Activated CD4-positive, alpha-beta T cell treated with anti-CD3 and anti-CD28 coated beads for 1 hour (primary cell): ENCODE measurements at places on chromosomes 16 and 17.

- no peak for DNase-seq
Measured at GRCh38 chr17:47315451-47316266, 8.1 kb upstream of the EFCAB13 start.

DNA sequence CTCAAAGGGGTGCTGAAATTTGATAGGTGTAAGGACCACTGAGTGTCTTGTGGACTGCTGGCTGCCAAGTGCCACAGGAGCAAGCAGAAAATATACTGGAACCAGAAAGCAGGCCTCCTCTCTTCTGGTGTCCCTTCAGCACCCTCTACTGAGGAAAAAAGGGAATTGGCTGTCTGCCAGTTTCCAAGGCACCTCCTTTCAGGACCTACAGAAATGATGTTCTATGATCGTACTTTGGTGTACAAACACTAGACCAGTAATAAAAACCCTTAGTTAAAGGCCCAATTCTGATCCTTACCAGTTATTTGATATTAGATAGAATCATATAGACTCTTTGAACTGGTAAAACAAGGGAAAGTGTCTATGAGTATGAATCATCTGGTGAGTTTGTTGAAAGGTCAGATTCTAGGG, 35.8 kb upstream of the BCAS3 start:
- peak; percentile 13 for DNase-seq

GRCh38 chr17:62687997-62688396, 60.5 kb downstream of the MRC2 start:
- no peak for DNase-seq

DNA sequence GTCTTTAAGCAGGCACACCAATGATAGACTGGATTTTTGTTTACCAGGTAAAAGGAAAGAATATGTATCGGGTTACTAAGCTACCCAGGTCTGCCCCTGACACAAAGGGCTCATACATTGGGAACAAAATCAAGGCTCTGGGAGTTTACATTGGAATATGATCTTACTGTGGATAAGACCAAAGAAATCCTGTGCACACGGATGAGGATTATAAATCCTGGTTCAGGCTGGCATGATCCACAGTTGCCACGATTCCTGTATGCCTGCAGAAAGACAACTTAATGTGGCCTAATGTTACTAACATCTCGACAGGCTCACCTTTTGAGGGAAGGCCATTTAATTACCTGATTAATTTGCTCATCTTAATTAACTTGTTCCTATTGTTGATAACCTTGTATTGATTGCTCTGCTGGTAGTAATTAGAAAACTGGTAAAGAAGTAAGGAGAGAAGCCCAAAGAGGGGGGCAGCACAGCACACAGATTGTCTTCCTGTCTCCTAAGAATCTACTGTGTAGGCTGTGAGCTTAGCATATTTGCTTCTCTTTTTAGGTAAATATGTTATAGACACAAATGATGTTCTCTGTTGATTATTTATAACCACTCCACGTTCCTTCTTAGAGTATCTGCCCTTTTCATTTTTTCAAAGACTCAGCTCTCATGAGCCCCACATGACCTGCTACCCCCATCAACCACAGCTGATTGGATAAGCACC, 51.0 kb upstream of the TOX3 start:
- no peak for DNase-seq

- no peak for DNase-seq
Measured at GRCh38 chr16:66451548-66451947, 24.5 kb downstream of the BEAN1 start.

GRCh38 chr17:77770331-77771105, 188.0 kb upstream of the TNRC6C start:
- DNase-seq: no peak

GRCh38 chr17:40915721-40916256, 21.7 kb downstream of the KRT23 start:
- no peak for DNase-seq
